AG04449 (cell line): ENCODE measurements at places on chromosomes 2 and 18.

GRCh38 chr18:52175406-52175805, 164.6 kb upstream of the DCC start:
- DNase-seq, result no peak

GRCh38 chr2:36403675-36404230, 48.2 kb downstream of the CRIM1 start:
- DNase-seq, result peak; percentile 57

DNA sequence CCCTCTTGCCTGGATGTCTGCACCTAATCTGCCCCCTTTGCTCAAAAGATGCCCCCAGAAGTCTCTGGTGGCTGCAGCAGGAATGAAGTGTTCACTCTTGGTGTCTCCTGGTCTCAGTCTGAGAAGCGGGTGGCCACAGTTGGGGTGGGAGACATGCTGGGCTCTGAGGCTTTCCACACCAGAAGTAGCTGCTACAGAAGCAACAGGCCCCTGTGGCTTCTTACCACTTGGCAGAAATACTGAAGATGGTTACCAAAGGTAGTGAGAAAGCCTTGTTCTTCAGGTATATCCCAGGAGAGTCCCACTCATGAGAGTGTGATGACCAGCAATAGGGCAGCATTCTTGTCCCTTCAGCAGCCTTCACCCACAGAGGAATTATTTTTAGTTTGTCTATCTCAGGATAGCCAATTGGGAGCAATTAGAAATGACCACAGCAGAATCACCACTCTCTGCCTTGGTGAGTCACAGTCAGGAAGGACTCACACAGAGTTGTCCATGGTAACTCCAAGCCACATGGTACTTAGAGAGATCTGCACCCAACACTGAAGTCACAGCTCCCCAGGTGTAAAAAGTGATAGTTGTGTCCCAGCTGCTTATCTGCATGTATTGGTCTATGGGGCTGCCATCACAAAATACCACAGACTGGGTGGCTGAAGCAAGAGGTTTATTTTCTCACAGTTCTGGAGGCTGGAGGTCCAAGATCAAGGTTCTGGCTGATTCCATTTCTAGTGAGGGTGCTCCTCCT, 169.8 kb upstream of the ID2 start:
- peak; percentile 36 for DNase-seq

DNA sequence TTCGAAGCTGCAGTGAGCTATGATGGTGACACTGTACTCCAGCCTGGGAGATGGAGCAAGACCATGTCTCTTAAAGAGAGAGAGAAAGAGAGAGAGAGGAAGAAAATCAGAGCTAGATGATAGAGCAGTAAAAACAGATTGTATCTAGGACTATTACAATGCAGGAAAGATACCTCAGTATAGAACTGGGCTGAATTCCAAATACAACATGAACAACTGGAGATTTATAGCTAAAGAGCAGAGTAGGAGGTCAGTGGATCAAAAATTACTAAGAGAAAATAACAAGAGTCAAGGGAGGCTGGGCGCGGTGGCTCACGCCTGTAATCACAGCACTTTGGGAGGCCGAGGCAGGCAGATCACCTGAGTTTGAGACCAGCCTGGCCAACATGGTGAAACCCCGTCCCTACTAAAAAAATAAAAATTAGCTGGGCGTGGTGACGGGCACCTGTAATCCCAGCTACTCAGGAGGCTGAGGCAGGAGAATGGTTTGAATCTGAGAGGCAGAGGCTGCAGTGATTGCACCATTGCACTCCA, 100.7 kb upstream of the MSH6 start:
- DNase-seq, result no peak

DNA sequence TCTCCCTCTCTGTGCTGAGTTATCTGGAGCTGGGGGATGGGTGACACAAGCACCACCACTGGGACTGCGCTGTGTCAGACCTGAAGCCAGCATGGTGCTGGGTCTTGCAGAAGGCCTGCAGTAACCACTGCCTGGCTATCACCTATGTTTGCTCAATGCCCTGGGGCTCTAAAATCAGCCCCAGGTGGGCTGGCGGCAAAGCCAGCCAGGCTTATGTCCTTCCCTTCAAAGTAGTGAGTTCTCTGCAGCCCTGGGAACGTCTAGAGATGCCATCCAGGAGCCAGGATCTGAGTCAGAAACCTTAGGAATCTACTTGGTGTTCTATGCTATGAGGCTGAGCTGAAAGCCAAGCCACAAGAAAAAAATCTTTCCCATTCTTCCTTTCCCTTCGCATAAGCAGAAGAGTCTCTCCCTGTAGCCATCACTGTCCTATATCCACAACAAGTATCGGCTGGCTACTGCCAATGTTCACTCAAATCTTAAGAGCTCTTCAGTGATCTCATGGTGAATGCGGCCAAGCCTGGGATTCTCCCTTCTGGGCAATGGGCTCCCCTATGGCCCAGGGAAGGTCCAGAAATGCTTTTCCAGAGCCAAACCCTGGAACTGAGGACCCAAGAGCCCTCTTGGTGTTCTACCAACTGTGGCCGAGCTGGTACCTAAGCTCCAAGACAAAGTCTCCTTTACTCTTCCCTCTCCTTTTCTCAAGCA, 248.7 kb downstream of the ZNF385B start:
- no peak for DNase-seq

DNA sequence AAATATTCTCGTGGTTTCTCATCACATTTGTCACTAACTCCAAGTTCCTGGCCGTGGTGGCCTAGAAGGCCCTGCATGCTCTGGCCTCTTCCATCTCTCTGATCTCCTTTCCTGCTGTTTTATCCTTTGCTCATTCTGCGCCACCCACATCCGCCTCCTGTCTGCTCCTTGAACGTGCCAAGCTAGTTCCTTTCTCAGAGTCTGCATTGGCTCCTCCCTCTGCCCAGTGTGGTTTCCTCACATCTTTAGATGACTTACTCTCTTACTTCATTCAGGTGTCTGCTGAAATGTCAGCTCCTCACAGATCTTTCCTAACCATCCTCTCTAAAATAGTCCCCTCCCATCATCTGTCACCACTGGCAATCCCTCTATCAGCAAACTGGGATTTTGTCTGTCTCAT, 158.6 kb upstream of the RBMS1 start:
- no peak for DNase-seq

DNA sequence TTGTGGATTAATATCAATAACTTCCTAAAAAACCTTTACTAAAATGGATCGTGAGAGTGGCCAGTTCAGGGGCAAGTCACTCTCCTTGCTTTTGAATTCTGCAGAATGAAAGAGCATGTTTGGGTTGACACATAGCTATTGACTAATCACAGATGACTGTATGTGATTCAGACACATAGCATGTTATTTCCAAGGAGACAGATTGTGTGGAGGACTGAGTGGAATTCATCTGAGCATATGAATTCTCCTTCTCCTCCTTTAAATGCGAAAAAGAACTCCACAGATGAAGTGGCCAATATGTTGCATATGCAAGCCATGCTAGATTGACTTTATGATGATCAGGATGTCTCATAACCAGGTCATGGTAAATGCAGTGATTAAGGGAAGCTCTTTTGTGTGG, 249.4 kb upstream of the FAM98A start:
- peak; percentile 1 for DNase-seq

- DNase-seq, result peak; percentile 21
Measured at GRCh38 chr2:97747716-97748115, 34.3 kb downstream of the ZAP70 start.

DNA sequence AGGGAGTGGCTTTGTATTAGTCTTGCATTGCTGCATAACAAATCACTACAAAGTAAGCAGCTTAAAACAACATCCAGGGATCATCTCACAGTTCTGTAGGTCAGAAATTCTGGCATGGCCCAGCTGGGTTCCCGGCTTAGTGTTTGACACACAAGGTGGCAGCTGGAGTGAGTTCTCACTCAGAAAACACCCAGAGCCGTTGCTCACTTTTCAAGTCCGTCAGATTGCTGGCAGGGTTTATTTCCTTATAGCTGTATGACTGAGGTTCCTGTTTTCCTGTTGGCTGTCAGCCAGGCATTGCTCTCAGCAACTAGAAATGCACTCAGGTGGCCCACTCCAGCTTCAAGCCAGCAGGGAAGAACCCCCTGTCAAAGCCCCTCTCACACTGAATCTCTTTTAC, 324.1 kb downstream of the CCDC178 start:
- DNase-seq, result no peak

DNA sequence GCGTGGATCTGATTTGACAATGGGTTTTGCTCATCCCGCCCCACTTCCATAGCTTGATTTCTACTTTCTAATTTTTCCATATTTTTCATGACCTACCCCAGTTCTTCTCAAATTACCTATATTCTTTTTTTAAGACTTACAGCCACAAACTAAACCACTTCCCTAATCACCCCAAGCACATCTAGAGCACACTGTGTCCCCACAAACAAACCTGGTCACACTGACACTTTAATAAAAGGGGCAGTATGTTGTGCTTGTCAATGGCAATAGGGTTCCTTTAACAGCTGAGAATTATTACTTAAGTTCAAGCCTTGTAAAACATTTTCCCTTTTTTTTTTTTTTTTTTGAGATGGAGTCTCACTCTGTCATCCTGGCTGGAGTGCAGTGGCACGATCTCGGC, 47.1 kb downstream of the MREG start:
- DNase-seq, result no peak

DNA sequence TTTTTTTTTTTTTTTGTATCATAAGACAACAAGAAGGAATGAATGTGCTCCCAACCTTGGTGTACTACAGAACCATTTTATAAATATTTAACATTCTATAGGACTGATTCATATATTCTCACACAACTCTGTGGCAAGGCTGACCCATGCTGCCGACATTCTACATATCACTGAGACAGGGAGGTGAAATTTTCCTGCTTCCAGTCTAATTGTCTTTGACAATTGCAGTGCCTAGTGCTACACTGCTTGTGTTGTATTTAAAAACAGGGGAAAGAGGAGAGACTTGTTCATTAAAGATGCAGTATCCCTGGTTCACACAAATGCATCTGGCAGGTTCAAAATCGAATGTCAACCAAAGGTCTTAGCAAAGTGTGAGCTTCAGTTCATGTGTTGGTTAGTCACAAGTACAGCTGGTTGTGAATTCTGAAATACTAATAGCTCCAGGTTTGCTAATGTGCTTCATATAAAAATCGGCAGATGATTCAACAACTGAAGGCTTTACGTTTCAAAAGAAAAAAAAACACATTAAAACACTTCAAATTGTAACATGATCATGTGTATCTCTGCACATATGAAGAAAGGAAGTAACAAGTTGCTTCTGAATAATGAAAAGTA, 130.8 kb downstream of the FIGN start:
- DNase-seq, result peak; percentile 34

GRCh38 chr2:197152451-197153228, 157.9 kb downstream of the ANKRD44 start:
- DNase-seq, result peak; percentile 71

GRCh38 chr2:113922784-113923183, 32.9 kb downstream of the ACTR3 start:
- DNase-seq, result no peak

- no peak for DNase-seq
Measured at GRCh38 chr2:120288016-120288373, 35.3 kb downstream of the RALB start.

DNA sequence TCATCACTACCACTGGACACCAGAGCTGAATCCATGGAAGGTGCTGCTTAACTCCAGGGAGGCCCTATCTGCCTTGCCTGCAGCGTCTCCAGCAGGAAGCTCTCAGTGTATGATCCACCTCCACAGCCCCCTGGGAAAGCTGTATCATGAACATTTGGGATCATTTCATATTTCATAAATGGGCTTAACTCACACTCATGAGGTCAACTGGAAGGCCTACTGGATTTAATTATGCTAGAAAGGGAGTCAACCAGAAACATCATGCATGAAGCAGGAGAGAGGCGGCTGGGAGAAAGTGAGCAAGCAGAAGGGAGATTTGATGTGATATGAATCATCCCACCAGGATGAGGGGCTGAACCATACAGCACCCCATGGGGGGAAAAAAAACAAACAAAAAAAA, 537.7 kb downstream of the TNS1 start:
- no peak for DNase-seq

DNA sequence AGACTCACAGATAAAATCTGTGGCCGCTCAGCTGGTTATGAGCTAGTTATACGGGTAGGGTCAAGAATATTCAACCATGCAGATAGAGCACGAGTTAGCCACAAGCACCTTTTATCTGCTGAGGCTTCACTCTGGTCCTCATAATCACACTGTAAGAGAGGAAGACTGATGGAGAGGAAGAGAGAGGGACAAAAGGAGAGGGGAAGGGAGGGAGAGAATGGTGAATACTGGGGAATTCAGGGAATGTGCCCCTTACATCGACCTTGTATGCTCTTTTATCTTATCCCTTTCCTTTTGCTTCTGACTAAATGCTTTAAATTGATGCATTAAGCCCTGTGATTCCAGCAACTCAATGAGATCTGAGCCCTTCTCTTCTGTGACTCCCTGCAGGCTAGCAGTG, 333.1 kb downstream of the DSEL start:
- no peak for DNase-seq

GRCh38 chr2:151729415-151729811, 4.9 kb downstream of the NEB start:
- DNase-seq, result no peak

GRCh38 chr2:237287872-237288271, 126.1 kb downstream of the COL6A3 start:
- no peak for DNase-seq
